ENCODE measurements at places on chromosomes 7 and 10.

DNA sequence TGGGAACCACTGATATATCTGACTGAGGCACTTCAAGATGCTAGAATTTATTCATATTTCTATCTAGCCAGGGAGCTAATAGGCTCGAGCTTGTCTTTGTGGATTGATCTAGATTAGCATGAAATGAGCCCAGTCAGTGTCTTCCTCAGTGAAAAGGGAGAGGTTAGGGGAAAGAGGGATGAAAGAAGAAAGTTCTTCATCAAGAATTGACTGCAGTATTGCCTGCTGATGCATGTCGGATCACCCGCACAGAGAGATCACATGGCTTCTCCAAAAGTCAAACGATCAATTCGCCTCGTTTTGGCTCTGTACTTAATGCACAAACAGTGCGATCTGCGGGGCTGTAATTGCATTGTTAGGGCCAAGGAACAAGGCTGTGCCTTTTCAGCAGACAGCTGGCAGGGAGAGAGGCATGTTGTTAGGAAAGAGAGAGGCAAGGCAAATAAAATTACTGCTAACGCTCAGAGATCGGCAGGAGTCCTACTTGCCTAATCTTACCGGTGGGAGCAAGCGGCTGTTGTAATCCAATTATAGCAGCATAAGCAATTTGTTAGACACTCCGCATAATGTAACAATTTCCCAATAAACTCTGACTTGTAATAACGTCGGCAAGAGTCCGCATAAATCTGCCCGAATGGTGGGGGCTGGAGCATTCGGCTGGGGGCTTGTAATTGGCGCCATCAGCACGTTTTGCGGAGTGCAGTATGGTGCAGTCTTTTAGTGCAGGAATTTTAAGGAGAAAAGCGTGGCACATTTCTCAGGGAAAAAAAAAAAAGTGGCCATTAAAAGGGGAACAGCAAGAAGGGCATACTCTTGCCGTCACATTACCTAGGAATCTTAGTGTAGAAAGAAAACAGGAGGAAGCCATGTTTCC is 102.1 kb downstream of the POLL start:
- DNase-seq, result no peak

- no peak for DNase-seq
Measured at GRCh38 chr7:71682841-71683781, 551.2 kb downstream of the GALNT17 start.

GRCh38 chr10:122089311-122090017 is 100.5 kb downstream of the TACC2 start:
- DNase-seq, result no peak

- no peak for DNase-seq
Measured at GRCh38 chr10:25328361-25328760, 153.6 kb downstream of the GPR158 start.

DNA sequence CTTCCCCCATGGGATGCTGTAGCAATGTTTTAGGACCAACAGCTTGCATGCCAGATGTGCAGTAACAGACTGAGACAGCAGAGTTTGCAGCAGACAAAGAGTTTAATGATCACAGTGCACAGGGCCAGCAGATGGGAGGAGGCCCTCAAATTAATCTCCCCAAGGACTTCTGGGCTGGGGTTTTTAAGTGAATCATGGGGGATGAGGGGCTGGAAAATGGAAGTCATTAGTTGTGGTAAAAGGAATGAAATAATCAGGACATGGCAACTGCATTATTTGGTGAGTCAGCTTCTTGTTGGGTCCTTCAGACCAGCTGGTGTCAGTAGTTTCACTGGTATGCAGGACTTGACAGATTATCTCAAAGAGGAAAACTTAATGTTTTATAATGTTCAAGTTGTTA is 12.6 kb upstream of the NRBF2 start:
- DNase-seq, result peak; percentile 60

GRCh38 chr10:113592380-113592779 is 39.5 kb downstream of the HABP2 start:
- DNase-seq, result no peak

- no peak for DNase-seq
Measured at GRCh38 chr10:84933402-84933801, 605.0 kb downstream of the CCSER2 start.

DNA sequence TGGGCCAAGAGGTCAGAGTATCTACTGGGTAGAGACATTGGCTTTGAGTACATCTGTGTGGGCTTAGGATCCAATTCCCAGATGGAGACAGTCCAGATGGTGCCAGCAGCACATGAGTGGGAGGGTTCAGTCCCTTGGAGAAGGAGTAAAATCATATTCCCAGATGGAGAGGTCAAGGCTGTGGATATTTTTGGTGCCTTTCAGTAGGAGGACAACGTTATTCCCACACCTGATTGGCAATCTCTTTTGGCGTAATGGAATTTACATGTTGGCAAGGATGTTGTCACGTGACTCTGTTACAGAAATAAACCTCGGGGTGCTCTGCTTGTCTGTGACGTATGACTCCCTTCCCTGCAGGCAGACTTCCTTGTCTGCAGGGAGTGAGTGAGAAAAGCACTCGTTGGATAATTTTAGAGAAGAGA is 27.6 kb downstream of the NPS start:
- DNase-seq, result no peak

GRCh38 chr10:60246382-60246781 is 143.3 kb downstream of the ANK3 start:
- no peak for DNase-seq
